ENCODE measurements at places on chromosomes 1 and 21.

GRCh38 chr1:35932941-35933340, 2.0 kb downstream of the AGO3 start:
- H3K4me3 ChIP-seq = no peak overlapping the region
- no peak for DNase-seq
- no peaks in the 10 kb centered on the region for H3K4me1 ChIP-seq
- H3K36me3 ChIP-seq = no peaks in the 10 kb centered on the region
- H3K27ac ChIP-seq = no peak overlapping the region

GRCh38 chr1:246528933-246529731, 22.1 kb upstream of the SMYD3 start:
- H3K27ac ChIP-seq = no peak overlapping the region
- H3K27me3 ChIP-seq = no peaks in the 10 kb centered on the region
- no peaks in the 10 kb centered on the region for H3K36me3 ChIP-seq
- no peak overlapping the region for H3K4me3 ChIP-seq
- no peak for DNase-seq

DNA sequence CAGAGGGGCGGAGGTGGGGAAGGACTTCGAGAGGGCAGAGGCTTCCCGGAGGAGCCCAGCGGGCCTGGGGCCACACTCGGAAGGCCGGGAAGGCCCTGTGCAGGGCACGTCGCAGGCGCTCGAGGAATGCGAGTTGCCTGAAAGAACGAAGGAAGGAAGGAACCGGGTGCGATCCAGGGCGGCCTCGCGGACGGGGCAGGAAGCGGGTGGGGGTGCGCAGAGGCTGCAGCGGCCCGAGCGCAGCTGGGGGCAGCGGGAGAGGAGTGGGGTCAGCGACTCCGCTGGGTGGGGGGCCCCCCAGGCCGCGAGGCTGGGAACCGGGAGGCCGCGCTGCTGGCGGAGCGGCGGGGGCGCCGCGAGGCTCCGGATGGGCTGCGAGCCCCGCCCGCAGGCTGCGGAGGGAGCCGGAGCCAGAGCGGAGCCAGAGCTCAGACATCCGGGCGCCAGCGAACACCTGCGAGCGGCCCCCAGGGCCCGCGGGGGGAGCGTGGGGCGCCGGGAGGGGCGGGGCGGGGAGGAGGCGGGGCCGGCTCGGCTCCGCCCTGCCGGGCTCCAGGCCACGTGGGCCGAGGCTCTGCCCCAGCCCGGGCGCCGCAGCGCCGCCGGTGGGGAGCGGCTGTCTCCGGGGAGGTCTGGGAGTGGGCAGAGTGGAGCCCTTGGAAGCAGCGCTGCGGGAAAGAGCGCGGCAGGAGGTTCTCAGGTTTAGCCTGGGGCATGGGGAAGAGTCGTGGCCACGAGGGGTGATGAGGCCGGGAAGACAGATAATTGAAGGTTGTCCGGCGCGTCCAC, 4.6 kb downstream of the ID3 start:
- peaks cover 21% of the 10 kb centered on the region for H3K4me1 ChIP-seq
- peak overlapping the region; percentile 93 for H3K4me3 ChIP-seq
- no peaks in the 10 kb centered on the region for H3K27me3 ChIP-seq
- no peak for DNase-seq

DNA sequence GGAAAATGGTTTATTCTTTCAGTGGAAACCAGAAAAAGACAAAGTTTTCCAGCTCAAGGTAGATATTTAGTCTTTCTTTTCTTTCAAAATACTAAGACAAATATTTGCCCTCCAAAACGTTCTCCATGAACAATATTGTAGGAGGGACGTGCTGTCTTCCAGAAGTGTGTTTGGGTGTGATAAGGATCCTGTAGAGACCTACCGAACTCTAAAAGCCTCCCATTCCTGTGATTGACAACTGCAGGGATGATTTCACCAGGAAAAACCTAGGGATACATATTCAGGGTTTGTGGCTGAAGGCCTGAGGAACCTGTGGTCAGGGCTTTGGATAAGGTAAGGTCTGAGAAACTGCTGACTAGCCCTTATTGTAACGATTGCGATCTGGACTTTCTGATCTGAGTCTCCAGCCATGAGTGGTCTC, 167.1 kb downstream of the ZNF648 start:
- no peaks in the 10 kb centered on the region for H3K27me3 ChIP-seq
- no peak overlapping the region for H3K4me3 ChIP-seq
- H3K36me3 ChIP-seq = no peaks in the 10 kb centered on the region
- H3K4me1 ChIP-seq = no peaks in the 10 kb centered on the region
- no peak for DNase-seq

GRCh38 chr1:54328066-54328636, 78.0 kb downstream of the SSBP3 start:
- DNase-seq = no peak
- no peaks in the 10 kb centered on the region for H3K27me3 ChIP-seq
- peaks cover 72% of the 10 kb centered on the region for H3K4me1 ChIP-seq
- H3K4me3 ChIP-seq = 0 out of 2 replicates have a peak overlapping the region, but pooled peaks have one; percentile 5

DNA sequence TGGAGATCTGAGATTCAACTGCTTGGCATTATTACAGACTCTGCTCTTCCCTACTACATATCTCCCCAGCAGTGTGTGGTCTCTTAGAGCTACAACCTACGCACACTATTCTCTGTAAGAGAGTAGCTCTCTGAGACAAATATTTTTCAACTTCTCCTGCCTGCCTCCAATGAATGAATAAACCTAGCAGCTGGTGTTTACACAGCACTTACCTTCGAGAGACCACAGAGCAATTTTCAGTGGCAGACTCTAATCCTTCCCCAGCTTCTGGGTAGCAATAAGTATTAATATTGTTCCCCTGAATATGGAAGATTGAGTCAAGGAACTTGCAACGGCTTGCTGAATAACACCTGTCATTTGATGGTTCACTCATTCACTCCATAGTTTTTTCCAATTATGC, 350.9 kb upstream of the SPAG17 start:
- DNase-seq = no peak
- no peak overlapping the region for H3K27ac ChIP-seq
- H3K4me3 ChIP-seq = no peak overlapping the region
- H3K4me1 ChIP-seq = no peaks in the 10 kb centered on the region

DNA sequence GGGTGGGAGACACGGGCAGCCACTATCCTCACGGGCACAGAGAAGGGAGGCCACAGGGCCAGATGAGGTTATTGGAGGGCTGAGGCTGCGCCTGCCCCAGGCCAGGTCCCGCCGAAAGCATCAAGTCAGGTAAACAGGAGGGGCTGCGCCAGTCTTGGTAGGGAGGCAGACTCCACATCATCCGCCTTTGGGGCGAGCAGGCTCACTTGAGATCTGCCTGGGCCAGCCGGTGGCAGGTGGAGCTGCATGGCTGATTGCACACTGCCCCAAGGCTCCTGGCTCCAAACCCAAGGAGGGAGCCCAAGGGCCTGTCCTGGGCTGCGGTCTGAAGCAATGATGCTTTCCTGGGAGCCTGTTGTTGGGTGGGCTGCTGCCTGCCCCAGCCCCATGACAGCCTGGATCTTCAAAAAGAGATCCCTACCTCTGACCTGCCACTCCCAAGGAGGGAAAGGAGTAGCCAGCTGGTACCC, 4.6 kb downstream of the SMIM1 start:
- H3K4me3 ChIP-seq = no peak overlapping the region
- peaks cover 24% of the 10 kb centered on the region for H3K36me3 ChIP-seq
- H3K27ac ChIP-seq = no peak overlapping the region

GRCh38 chr1:12528021-12528852, 89.8 kb downstream of the DHRS3 start:
- no peak overlapping the region for H3K27ac ChIP-seq
- no peaks in the 10 kb centered on the region for H3K4me1 ChIP-seq
- no peak overlapping the region for H3K4me3 ChIP-seq
- DNase-seq = no peak
- H3K27me3 ChIP-seq = no peaks in the 10 kb centered on the region

GRCh38 chr1:219876798-219877209, 51.6 kb downstream of the SLC30A10 start:
- no peak overlapping the region for H3K4me3 ChIP-seq
- no peak overlapping the region for H3K27ac ChIP-seq
- no peaks in the 10 kb centered on the region for H3K4me1 ChIP-seq

GRCh38 chr1:211928993-211929637, 98.6 kb upstream of the LPGAT1 start:
- no peaks in the 10 kb centered on the region for H3K36me3 ChIP-seq
- DNase-seq = no peak
- peaks cover 15% of the 10 kb centered on the region for H3K4me1 ChIP-seq
- no peaks in the 10 kb centered on the region for H3K27me3 ChIP-seq
- no peak overlapping the region for H3K4me3 ChIP-seq
- H3K27ac ChIP-seq = no peak overlapping the region

DNA sequence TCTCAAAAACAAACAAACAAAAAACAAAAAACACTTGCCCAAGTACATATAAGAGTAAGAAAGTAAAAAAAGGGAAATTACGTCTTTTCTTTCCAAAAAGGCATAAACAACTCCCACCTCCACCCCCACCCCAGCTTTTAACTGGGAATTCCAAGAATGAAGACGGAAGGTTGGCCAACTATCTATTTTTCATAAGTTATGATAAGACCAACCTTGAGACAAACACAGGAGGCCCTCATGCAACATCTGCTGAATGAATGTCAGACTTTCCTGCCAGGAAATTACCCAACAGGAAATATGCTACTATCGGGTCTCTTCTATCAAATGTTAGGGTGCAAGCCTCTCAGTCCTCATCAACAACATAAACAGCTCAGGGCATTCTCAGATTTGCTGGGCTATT, 1.9 kb downstream of the BSDC1 start:
- H3K4me3 ChIP-seq = no peak overlapping the region
- peaks cover 5% of the 10 kb centered on the region for H3K36me3 ChIP-seq
- H3K27me3 ChIP-seq = no peaks in the 10 kb centered on the region

DNA sequence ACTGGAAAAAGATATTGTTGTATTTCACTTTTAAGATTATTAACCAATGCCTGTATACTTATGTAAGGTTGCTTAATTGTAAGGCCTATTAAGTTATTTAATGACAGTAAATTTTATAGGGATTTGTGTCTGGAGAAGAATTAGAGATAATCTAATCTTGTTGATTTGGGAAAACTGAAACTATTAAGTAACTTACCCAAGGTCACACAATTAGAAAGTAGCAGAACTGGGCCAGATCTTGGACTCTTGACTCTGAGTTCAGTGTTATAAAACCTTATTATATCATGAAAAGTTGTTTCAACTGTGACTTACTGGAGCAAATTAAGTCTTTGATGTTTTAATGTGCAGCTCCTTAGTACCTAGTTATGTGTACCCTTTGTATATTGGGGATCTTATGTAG, 38.5 kb downstream of the CAMTA1 start:
- H3K36me3 ChIP-seq = no peaks in the 10 kb centered on the region
- H3K27ac ChIP-seq = no peak overlapping the region
- no peak overlapping the region for H3K4me3 ChIP-seq

DNA sequence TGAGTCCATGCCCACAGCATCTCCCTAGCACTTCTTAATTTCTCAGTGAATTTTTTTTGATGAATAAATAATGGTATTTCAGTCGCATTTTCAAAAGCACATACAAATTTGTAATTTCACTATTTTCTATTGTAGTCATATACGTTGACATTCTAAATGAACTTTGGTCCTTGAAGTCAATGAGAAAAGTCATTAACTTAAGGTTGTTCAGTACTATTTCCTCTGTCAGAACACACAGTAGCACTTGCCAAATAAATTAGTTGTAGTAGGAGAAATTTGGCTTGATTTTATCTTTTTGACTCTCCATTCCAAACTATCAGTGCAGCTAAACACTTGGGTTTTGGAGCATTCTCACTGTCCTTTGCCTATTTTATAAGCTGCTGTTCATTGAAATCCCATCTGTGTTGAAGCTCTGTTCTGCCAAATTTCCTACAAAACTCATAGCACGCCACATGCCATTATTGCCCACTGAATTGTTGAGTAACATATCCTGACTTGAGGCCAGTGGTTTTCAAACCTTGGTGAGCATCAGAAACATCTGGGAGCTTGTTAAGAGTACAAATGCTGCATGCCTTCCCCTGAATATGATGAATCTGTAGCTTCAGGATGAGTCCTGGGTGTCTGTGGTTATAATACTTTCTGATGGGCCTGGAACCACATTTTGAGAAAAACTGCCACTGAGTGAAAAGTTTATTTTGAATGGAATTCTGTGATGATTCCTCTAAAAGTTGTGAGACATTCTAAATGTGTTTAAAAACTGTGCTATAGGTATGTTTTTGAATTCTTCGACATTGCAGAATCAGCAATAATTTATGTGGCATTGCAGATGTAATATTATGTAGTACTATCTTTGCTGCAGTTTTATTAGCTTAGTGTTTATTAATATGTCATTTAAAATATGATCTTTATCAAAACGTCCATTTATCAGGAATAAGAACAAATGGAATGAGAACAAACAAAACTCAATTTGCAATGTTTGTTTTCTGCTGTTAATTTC, 78.9 kb downstream of the DNM3 start:
- H3K4me1 ChIP-seq = no peaks in the 10 kb centered on the region
- H3K27ac ChIP-seq = no peak overlapping the region
- no peaks in the 10 kb centered on the region for H3K27me3 ChIP-seq
- H3K36me3 ChIP-seq = no peaks in the 10 kb centered on the region
- no peak overlapping the region for H3K4me3 ChIP-seq

- no peak overlapping the region for H3K4me3 ChIP-seq
- no peak for DNase-seq
- no peaks in the 10 kb centered on the region for H3K27me3 ChIP-seq
- no peaks in the 10 kb centered on the region for H3K36me3 ChIP-seq
- H3K27ac ChIP-seq = no peak overlapping the region
Measured at GRCh38 chr1:199041173-199041914, 402.5 kb downstream of the PTPRC start.

- peaks cover 3% of the 10 kb centered on the region for H3K4me1 ChIP-seq
- no peaks in the 10 kb centered on the region for H3K27me3 ChIP-seq
- peak overlapping the region; percentile 60 for H3K4me3 ChIP-seq
- H3K27ac ChIP-seq = no peak overlapping the region
Measured at GRCh38 chr21:32645261-32646182, 33.3 kb upstream of the CFAP298 start.

DNA sequence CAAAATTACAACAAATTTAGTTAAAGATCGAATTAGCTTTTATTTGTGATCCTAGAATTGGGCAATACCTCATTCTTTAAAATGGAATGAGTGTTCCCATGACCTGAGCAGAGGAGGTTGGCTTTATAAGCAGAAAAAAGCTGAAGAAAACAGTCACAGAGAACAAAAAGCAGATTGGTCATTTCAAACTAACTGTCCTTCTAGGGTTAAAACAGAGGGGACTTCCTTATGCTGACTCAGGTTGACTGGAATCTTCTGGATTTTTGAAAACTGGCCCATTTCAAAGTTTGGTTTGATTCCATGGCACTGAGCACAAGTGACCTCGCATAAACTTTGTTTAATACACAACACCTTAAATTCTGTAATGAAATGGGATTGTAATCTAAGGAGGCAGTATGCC, 17.6 kb downstream of the NFASC start:
- H3K27ac ChIP-seq = no peak overlapping the region
- H3K36me3 ChIP-seq = no peaks in the 10 kb centered on the region
- H3K4me3 ChIP-seq = no peak overlapping the region
- no peaks in the 10 kb centered on the region for H3K27me3 ChIP-seq

DNA sequence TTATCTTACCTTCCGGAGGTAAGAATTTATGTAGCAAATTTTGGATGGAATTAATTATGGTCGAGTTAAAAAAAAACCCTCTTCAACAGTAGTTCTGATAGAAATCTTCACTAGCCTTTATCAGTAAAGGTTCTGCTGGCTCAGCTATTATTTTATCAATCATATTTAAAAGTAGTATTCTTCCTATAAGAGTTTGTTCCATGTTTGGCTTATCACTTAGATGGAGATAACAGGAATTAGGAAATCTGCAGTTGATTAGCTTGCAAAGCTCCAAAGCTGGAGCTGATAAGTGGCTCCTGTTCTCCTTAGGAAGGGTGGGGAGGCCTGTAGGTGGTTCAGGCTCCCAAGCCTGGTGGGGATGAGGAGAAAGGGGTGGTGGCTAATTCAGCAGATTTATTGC, 31.5 kb upstream of the DUSP10 start:
- H3K36me3 ChIP-seq = no peaks in the 10 kb centered on the region
- H3K27me3 ChIP-seq = no peaks in the 10 kb centered on the region
- DNase-seq = no peak
- no peak overlapping the region for H3K27ac ChIP-seq

Measured in H1 (cell line).